ENCODE measurements at places on chromosomes 2 and 18.
A peak's percentile ranks its signal among the peaks of the same experiment; 100 is the strongest.

DNA sequence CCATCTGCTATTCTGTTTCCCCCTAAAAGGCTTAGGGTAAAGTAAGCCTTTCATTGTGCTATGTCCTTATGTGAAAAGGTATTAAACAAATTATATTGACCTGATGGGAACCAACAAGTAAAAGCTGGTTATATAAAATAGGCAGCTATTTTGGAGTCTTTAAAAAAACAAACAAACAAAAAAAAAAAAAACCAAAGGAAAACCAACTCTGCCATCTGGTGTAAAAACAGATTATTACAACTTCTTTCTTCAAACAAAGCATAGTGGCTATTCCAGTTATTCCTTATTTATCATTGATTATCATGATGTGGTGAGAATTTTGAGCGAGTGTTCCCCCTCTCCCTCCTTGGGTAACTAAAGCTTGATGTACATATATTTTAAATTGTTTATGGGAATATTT is 122.3 kb upstream of the FHL2 start:
- no peak for ATAC-seq

- ATAC-seq, result no peak
Measured at GRCh38 chr2:235903782-235904584, 264.2 kb downstream of the GBX2 start.

GRCh38 chr18:28511413-28511821 is 334.5 kb upstream of the CDH2 start:
- peak; percentile 92 for ATAC-seq

- no peak for ATAC-seq
Measured at GRCh38 chr2:68646303-68646702, 2.9 kb downstream of the PROKR1 start.

DNA sequence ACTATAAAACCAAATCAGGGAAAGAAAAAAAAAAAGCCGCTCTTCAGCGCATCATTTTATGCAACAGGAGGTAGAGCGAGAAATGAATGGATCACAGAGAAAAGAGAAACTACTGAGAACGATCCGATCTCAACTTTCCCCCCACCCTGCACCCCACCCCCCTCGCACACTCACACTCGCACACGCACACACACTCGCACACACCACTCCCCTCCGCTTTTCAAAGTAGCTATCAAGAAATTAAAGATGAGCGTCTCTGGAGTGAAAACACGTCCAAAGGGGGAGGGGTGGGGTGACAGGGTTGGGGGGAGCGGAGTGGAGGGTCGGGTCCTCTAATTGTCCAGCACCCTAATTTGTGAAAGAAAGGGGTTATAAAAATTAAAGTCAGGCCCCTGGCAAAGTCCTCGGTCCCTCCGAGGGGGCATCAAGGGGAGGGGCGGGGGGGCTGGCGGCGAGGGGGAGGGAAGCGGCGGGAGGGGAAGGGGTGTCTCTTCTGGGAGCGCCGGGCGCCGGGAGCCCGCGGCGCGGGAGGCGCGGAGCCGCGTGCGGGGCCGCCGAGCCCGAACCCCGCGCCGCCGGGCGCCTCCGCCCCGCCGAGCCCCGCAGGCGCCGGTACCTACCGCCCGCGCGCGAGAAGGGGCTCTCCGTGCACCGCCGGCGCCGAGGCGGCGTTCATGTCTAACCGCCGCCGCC is 428 bp downstream of the TCF4 start:
- no peak for ATAC-seq

All from SK-N-SH treated with all-trans-retinoic acid at 6 μM for 48 hours (cell line).